Activated naive CD8-positive, alpha-beta T cell treated with anti-CD3 and anti-CD28 coated beads, Interleukin-2, amount 10 ng/mL, durations not matched to agents 7 days and 5 days (primary cell): ENCODE measurements at places on chromosomes 5 and 9. TPM values are rescaled to one million over a fixed set of nuclear protein-coding genes. Genes with fewer than 3 reads are reported as not detected.

DNA sequence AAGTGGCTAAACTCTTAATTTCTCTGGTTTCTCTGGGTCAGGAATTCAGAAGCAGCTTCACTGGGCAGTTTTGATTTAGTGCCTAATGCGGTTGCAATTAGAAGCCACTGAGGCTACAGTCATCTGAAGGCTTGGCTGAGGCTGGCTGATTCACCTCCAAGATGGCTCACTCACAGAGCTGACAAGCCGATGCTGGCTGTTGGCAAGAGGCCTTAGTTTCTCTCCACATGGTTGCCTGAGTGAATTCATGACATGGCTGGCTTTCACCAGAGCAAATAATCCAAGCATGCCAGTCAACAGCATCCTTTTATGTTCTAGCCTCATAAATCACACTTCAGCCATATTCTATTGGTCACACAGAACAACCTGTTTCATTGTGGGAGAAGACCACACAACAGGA lies 2.8 kb upstream of the CDK7 start:
- DNase-seq: no peak

GRCh38 chr9:109745335-109746283 lies 34.4 kb upstream of the PALM2AKAP2 start:
- no peak for DNase-seq

DNA sequence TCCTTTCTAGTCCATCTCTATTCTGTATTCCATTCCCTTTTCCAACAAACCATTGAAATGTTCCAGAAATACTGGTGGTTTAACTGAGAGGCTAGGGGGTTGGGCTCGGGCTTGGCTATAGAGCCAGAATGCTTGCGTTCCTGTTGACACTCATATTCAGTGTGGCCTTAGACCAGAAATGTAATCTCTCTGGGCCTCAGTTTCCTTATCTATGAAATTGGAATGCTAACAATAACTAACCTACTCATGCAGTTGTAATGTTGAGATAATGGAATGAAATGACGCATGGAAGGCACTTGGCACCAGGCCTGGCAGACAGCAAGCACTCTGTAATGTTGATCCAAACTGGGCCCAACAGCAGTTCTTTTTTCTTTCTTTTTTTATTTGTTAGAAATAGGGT lies 26.8 kb downstream of the JADE2 start:
- no peak for DNase-seq

- no peak for DNase-seq
Measured at GRCh38 chr5:157327771-157328170, 61.8 kb downstream of the CYFIP2 start.

DNA sequence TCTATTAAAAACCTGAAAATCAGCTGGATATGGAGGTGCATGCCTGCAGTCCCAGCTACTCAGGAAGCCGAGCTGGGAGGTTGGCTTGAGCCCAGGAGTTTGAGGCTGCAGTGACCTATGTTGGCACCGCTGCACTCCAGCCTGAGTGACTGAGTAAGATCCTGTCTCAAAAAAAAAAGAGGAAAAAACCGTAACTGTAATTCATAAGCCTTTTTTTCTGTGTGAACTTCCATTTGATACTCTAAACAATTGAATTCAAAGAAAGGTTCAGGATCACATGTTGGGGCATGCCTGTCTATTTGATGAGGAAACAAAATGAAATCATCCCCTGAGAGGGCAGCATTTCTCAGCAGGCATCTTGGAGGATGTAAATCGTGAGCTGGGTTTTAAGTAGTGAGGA lies 38.8 kb downstream of the ITGA2 start:
- no peak for DNase-seq

- DNase-seq: no peak
Measured at GRCh38 chr5:180806351-180807011, 3.9 kb upstream of the MGAT1 start.

- no peak for DNase-seq
Measured at GRCh38 chr5:34684281-34684979, 28.3 kb downstream of the RAI14 start.

GRCh38 chr5:16626696-16627264 lies 10.0 kb upstream of the RETREG1 start:
- DNase-seq: no peak

GRCh38 chr9:123382653-123383511 lies 26.9 kb downstream of the CRB2 start:
- no peak for DNase-seq

DNA sequence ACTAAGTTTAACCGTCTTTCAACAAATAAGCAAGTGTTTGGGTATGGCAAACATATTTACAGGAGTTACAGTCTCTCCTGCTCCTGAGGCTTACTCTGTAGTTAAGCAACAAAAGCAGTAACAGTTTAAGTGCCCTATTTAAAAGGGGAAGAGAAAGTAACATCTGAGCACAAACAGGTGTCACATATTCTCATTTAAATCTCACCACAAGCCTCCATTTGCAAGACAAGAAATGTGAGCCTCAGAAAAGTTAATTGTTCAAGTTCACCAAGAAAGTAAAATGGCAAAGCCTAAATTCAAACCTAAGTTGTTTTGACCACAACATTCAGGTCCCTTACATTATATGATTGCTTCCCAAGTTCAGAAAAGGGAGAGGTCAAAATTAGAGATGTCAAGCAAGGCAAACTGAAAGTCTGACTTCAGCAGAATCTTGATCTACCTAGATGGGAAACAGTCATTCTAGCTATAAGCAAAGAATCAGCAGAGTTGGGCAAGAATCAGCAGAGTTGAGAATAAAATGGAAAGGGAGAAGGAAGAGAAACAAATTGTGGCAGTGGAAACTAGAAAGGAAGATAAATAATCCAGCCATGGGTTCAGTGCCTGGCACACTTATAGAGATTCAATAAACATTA lies 93.4 kb downstream of the STRBP start:
- no peak for DNase-seq

GRCh38 chr9:128211981-128212281 lies 8.8 kb downstream of the DNM1 start:
- DNase-seq: no peak

- DNase-seq: no peak
Measured at GRCh38 chr5:44900273-44900954, 91.7 kb downstream of the MRPS30 start.

GRCh38 chr9:126842977-126843799 lies 17.3 kb upstream of the ZBTB34 start:
- DNase-seq: no peak

DNA sequence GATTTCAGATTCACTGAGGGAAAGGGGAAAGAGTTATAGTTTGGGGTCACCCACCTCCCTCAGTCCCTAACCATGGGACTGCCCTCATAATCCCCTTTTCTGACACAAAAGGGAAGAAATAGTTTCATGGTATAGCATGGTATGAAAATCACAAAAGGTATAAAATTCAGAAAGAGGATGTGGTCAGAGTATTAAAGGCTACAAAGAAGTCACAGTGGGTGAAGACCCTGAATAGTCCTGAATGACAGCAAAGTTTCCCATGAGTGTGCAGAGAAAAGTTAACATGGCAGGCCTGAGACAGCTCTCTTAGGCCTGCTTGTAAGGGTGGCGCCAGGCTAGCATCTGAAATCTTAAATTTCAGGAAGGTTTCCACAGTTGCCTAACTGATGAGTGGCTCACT lies 290.6 kb upstream of the ZNF608 start:
- DNase-seq: no peak

GRCh38 chr5:144072518-144072927 lies 97.9 kb downstream of the YIPF5 start:
- DNase-seq: no peak

GRCh38 chr9:93470391-93470790 lies 17.0 kb upstream of the FAM120AOS start:
- DNase-seq: no peak

DNA sequence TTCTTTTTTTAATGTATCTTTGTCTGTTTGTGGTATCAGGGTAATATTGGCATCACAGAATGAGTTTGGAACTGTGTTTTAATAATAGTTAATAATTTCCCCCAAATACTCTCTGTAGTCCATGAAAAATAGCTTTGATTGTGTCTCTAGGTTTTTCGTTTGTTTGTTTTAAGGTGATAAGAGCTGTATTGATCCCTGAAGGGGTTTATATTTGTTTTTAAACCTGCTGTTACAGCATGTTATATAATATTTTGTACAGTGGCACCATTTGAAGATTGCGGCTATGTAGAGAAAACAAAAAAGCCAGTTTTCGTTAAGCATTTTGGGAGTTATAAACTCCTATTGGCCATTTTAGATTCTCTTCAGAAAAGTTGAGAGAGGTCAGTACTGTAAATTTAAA lies 15.7 kb downstream of the PAM start:
- DNase-seq: no peak

DNA sequence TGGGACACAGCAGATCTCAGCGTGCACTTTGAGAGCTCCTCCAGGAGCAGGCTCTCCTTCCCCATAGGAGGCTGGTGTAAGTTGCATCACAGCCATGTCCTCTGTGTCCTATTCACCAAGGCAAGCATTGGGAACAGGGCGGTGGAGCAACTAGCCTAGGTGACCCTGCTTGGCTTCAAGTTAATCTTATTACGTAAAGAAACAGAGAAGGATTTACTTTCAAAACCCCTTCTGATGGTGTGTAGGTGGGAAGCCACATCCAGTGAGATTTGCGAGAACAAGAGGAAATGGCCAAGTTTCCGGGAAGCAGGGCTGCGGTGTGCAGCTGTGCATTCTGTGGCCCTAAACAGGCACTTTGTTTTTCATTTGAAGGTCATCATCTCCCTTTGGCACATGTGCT lies 80.2 kb downstream of the TRIO start:
- peak; percentile 39 for DNase-seq

- no peak for DNase-seq
Measured at GRCh38 chr9:125831616-125832015, 84.4 kb downstream of the PBX3 start.

GRCh38 chr5:14105718-14106410 lies 37.3 kb upstream of the TRIO start:
- DNase-seq: no peak

DNA sequence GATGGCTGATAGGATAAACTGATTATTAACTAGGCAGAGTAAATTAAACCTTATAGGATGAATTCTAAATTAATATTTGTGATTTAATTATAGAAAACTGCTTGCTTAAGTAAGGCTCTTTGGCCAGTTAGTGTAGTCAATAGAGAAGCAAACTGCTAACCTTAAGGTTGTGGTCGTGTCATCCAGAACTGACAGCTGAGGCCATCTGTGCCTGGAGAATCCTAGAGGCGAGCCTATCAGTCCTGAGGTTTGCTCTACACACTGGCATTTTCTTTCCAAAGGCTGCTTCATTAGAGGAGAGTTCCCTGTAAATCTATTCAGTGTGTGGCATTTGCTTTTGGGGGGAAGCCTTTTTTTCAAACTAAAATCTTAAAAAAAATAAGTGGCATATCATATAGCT lies 169.2 kb downstream of the MEF2C start:
- no peak for DNase-seq

GRCh38 chr5:149363358-149363757 lies 5.5 kb downstream of the PCYOX1L start:
- DNase-seq: no peak

- DNase-seq: no peak
Measured at GRCh38 chr9:110744715-110745384, 76.3 kb downstream of the MUSK start.

GRCh38 chr9:136400038-136400834 lies at the start of gene SNAPC4:
SNAPC4 (minus strand) TSS chr9:136400170; CDS start chr9:136398428, 1,742 bp downstream.
- DNase-seq: peak; percentile 95

Gene RFX3
- 13.5 TPM for total RNA-seq

Gene ENHO
- not detected for total RNA-seq

Gene SLC28A3
- 0.06 TPM for total RNA-seq

Gene S100Z
- 1.9 TPM for total RNA-seq
